ENCODE measurements at places on chromosomes 2 and 18.

DNA sequence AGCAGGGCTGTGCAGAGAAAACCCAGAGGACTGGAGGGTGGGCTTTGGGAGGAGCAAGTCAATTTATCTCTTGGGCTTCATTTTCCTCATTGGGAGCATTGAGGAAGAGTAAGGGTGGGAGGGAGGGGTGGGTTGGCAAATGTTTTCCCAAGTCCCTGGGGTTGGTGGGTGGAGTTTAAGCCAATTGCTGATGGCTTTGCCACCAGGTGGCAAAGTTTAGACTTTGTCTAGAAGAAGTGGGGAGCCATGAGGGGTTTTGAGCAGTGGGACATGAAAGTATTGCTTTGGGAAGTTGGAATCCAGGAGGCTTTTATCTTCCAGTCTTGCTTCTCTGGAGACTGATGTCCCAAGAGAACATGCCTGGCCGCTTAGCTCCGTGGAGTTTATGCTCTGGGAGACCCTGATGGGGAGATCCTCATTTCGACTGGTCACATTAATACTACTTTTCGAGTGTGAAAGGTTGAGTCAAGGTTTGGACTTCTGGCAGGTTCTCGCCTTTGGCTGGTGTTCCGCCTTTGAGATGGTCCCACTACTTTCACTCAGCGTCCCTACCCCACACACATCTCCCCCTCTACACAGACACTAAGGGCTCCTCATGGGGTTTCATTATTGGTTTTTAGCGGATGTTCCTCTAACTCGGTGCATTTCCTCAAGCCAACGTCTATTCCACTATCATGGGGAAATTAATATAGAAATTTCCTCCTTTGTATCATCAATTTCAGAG is 126.7 kb downstream of the PRKCE start:
- no peak for DNase-seq

- DNase-seq: no peak
Measured at GRCh38 chr2:176103742-176104315, 3.3 kb upstream of the HOXD11 start.

DNA sequence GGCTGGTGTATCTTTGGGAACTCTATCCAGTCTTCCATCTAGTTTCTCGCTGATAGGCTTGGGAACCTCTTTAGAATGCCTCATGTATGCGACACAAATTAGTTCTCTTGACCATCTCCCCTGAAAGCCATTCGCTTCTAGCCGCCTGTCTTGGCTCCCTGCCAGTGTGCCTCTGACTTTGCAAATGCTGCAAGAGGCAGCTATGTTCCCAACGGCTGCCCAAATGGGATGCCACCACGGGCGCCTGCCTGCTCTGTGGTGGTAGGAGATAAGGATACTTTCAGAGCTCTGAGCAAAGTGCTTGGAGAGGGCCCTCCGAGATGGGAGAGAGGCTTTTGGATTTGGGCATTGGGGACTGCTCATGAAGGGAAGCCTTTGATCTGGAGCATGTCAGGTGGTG is 77.7 kb upstream of the IGFBP5 start:
- peak; percentile 18 for DNase-seq

- DNase-seq: no peak
Measured at GRCh38 chr2:101427743-101428142, 40.4 kb upstream of the CREG2 start.

DNA sequence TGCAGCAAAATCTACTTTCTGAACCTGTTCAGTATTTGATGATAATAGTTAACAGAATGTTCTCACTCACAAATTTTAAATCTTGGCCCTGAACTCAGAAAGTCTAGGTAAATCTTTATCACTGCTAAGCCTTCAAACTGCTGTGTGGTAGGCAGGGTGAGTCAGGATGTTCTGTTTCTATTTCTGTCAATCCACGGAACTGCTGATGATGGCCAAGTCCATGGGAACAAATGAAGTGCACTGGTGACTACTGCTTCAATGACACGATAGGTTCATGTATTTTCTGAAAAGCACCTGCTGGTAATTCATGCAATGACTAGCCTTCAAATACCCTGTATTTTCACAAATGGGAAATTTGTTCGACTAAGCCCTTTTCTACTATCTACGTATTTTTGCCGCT is 14.2 kb downstream of the NIFK start:
- peak; percentile 52 for DNase-seq

- DNase-seq: no peak
Measured at GRCh38 chr18:2914881-2915240, 68.1 kb downstream of the EMILIN2 start.

- DNase-seq: no peak
Measured at GRCh38 chr2:175436076-175436475, 254.6 kb upstream of the ATP5MC3 start.

- no peak for DNase-seq
Measured at GRCh38 chr2:29304399-29305060, 189.3 kb downstream of the CLIP4 start.

DNA sequence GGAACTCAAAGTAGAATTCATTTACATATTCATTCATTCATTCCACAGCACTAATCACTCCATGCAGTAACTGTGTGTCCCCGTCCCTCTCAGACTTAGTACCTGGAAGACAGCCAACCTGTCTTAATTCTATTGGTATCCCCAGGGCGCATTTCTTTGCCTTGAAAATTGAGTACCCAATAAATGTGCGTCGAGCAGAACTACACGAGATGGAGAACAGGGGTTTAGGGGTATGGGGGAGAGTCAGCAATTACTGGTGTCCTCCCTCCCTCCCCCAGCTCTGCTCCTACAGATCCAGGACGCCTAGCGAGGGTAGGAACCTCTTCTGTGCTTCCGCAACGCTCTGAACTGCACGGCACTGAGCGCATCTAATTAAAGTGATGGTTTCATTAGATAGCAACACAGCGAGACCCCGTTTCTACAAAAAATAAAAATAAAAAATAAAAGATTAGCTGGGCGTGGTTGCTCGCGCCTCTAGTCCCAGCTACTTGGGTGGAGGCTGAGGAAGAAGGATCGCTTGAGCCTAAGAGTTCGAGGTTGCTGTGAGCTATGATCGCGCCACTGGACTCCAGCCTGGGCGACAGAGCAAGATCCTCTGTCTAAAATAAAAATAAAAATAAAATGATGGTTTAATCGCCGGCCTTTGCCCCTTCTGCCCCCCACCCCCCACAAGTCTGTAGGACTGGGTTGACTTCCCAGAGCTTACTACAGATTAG is 614 bp upstream of the FKBP1B start:
- no peak for DNase-seq

DNA sequence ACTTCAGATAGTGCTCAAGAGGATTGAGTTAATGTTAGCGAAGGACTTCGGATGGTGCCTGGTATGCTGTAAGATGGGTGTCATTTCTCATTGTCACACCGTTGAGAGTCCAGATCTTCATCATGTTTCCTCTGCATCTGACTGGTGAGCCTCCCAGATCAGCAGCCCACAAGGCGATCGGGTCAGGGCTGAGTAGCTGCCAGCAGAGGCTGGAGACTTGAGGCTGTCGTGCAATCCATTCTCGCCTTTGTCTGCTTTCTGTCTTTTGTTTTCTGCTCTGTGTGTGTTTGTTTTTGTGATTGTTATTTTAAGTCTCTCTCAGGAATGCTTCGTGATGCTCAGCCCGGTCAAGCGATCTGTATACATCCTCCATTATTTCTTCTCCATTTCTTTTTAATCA is 95.8 kb downstream of the TGOLN2 start:
- DNase-seq: no peak

- no peak for DNase-seq
Measured at GRCh38 chr2:20451761-20452499, 5.1 kb downstream of the RHOB start.

DNA sequence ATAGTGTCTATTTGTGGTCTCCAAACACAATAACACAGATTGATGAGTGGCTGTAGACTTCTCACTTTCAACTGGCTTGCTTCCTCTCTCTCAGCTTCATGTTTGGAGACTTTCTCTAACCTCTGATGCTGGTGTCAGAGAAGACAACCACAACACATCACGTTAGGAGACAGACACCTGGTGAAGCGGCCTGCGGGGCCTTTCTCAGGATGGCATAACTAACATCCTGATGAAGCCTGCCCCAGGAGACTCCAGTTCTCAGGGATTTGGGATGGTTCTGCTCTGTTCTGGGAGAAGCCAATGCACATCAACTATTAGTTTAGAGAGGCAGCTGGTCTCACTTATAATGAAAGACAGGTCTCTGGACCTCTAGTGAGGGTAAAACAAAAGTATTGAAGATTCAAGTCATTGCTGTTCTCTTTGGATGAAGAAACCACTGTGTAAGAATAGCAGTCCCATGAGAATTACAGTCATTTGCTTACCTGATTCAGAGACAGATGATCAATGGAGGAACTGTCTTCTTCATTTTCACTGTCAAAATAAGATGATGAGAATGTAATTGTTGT is 2.0 kb downstream of the IL1A start:
- no peak for DNase-seq

- peak; percentile 2 for DNase-seq
Measured at GRCh38 chr2:26243470-26244308, 743 bp downstream of the HADHA start.

DNA sequence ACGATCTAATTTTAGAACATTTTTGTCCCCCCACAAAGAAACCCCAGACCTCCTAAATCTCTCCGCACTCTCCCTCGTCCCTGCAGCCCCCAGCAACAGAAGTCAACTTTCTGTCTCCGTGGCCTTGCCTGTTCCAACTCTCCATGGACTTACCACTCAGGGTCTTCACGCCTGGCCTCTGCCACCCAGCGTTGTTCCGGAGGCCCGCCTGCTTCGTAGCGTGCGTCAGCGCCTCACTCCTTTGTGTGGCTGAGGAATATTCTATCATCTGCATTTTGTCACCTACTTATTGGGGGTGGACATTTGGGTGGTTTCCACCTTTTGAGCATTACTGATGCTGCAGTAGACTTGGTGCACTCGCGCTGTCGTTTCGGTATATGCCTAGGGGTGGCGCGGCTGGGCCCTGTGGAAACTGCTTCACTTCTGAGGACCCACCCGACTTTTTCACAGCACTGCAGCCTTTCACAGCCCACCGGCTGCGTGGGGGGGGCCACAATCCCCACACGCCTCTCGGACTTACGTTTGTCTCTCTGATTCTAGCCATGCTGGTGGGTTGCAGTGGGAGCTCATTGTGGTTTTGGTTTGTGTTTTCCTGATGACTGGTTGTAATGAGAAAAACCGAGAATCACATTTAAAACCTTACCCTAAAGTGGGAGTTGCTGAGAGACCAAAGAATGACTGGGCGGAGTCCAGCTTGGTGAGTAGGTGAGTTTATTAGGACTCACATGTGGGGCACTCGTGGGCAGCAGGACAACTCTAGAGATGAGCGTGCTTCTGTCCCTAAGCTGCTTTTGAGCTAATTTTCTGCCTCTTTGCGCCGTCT is 1.4 kb upstream of the HSBP1L1 start:
- no peak for DNase-seq

DNA sequence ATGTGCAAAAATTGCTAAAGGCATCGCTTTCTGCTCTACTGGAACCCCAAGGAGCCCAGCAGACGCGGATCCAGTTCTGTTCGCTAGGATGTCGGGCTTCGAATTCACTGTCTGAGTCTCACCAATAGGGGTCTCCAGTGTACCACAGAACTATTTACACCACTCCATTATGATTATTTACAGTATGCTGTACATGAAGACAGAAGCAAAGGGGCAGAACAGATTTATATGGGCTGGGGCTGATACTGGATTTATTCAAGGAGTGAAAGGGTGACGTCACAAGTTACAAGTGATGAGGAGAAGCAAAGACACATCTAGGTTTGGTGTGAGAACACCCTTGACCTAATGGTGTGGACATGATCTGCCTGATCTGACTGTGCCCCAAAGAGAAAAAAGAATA is 185.3 kb upstream of the ATP5MC3 start:
- peak; percentile 76 for DNase-seq

DNA sequence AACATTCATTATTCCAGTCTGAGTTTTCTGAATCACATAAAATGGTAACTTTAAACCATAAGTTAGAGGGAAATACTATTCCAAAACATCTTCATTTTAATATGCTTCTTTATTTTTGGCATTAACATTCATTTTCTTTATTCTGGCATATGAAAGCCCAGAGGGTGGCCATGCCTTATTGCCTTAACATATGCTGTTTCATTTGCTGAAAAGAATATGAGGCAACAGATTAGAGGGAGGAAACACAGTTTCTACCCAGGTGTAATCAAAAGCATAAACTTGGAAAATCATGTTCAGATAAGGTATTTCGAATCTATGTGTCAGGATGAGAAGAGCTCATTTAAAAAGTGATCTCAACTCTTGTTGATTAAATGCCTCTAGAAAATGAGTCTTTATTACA is 379.9 kb upstream of the DSEL start:
- DNase-seq: no peak

- DNase-seq: no peak
Measured at GRCh38 chr2:46481198-46482193, 2.1 kb downstream of the TMEM247 start.

DNA sequence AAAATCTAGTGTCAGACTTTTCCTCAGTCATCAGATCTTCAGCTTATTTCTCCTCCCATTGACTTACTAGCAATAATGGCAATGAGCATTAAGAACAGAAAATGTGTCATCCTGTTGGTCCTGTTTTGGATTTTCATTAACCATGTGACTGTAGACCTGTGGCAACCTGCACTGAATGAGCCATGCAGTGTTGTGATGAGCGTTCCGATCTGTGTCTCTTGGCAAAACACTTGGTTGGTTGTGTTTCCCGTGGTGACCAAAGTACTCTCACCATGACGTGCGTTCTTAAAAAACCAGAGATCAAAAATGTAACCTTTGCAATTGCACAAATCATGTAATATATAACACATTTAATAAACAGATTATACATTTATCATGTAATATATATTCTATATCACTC is 138.6 kb downstream of the MAP3K20 start:
- DNase-seq: no peak

- DNase-seq: peak; percentile 4
Measured at GRCh38 chr2:196376984-196377877, 205.9 kb upstream of the STK17B start.

- peak; percentile 68 for DNase-seq
Measured at GRCh38 chr2:232528746-232529460, 2.9 kb downstream of the CHRND start.

DNA sequence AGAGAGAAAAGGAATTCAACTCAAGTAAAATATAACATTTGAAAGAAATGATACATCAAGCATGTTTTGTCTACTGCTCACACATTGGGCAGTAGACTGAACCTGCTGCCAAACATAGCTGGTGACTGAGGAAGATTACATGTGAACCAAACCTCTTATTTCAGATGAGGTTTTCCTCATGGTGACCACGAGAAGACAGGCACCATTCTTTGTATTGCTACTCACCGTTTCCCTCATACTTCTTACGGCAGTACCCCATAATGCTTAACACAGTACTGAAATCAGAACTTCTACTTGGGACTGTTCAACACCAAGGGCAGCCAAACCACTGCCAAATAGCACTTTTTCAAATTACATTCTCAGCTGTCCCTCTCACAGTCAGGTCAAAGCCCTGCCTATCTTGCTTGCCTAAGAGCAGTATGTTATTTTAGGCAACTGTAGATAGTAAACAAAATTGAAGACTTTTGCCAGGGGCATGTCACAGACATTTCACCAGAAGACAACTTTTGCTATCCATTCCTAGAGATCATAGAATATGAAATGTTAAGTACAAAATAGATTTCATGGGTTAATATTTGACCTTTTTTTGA is 167.1 kb upstream of the DOK6 start:
- no peak for DNase-seq

- peak; percentile 32 for DNase-seq
Measured at GRCh38 chr2:100184055-100184737, 41.8 kb upstream of the AFF3 start.

GRCh38 chr2:222452422-222452950 is 28.1 kb downstream of the SGPP2 start:
- DNase-seq: no peak

- no peak for DNase-seq
Measured at GRCh38 chr18:12086249-12086648, 7.4 kb upstream of the ANKRD62 start.

GRCh38 chr2:74558284-74559230 is 4.0 kb downstream of the DOK1 start:
- DNase-seq: no peak

GRCh38 chr18:74290794-74291471 is 830 bp downstream of the CYB5A start:
- DNase-seq: no peak
